ENCODE measurements at places on chromosomes 4 and X.

- no peak for DNase-seq
Observed at GRCh38 chr4:146640465-146641061, 1.9 kb downstream of the POU4F2 start.

DNA sequence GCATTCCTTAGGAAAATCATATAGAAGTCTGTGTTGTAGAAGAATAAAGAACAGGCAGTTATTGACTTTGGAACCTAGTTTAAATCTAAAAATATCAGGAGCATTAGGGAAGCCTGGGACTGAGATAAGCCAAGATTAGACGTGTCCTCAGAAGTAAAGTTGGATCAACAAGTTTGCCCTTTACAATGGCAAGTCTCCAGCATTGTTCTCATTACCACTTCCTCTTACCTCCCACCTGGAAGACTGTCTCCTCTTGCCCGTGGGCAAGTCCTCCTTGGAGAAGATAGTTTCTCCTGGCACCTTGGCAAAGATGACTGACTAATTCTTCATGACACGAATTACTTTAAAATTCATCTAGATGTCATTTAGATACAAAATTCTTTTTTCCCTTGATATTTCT is 37.8 kb downstream of the CNKSR2 start:
- no peak for DNase-seq

DNA sequence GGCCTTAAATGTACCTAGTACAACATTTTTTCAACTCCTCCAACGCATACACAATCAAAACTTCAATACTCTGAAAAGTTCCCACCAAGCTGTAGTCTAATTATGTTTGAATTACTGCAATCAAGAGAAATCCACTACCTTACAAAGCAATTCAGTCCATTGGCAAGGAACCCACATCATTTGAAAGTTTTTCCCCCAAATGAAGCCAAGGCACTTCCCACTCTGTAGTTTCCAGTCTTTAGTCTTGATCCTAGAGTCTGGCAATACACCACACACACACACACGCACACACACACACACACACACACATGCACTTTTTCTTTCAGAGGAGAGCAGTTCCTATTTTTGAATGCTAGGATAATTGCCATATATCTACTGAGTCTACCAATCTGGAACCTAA is 79.6 kb downstream of the ANTXR2 start:
- DNase-seq = no peak

GRCh38 chr4:71389149-71389827 is 50.5 kb downstream of the SLC4A4 start:
- no peak for DNase-seq

GRCh38 chr4:89307446-89308160 is at the start of gene GPRIN3:
TSS of gene GPRIN3 (minus strand) at chr4:89307800. CDS start at chr4:89250110, 57,690 bp downstream.
- peak; percentile 29 for DNase-seq

- no peak for DNase-seq
Observed at GRCh38 chr4:102116121-102116520, 229.2 kb downstream of the SLC39A8 start.

- DNase-seq = peak; percentile 38
Observed at GRCh38 chr4:78634011-78634664, 82.6 kb downstream of the ANXA3 start.

GRCh38 chr4:124070688-124071484 is 641.6 kb downstream of the ANKRD50 start:
- no peak for DNase-seq

- DNase-seq = no peak
Observed at GRCh38 chrX:107298276-107298675, 91.9 kb downstream of the DNAAF6 start.

- no peak for DNase-seq
Observed at GRCh38 chr4:53043055-53043454, 180.9 kb downstream of the RASL11B start.

DNA sequence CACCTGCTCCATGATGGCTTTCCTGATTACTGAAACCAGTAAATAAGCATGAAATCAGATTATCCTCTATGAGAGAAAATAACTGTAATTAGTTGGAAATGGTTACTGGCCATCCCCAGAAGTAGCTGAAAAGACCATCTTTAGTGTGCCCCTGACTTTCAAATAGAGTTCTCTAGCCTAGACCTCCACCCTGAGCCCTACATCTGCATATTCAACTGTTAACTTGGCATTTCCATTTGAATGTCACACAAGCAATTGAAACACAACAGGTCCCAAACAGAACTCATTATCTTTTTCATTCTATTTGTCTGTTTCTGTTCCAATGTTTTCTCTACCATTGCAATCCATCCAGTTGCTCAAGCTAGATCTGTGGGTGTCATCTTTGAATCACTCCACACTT is 952.3 kb downstream of the RPA4 start:
- DNase-seq = no peak

DNA sequence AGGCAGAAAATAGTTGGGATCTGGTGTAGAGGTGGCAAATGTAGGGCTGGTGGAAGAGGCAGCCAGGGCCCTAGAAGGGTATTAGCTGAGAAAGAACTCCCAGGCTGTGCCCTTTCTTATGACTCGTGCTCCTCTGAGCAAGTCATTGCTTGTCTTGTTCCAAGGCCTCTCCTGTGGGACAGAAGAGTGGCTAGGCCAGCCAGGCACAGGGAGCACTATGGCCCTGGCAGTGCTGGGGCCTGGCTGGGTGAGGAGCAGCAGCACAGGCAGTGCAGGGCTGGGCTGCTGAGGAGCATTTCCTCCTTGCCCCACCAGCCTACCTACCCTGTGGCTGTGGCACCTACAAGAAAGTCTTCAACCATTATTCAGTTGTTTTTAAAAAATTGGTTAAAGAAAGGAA is 298.5 kb upstream of the NR3C2 start:
- DNase-seq = no peak

- no peak for DNase-seq
Observed at GRCh38 chr4:73606465-73606974, 13.7 kb downstream of the RASSF6 start.

DNA sequence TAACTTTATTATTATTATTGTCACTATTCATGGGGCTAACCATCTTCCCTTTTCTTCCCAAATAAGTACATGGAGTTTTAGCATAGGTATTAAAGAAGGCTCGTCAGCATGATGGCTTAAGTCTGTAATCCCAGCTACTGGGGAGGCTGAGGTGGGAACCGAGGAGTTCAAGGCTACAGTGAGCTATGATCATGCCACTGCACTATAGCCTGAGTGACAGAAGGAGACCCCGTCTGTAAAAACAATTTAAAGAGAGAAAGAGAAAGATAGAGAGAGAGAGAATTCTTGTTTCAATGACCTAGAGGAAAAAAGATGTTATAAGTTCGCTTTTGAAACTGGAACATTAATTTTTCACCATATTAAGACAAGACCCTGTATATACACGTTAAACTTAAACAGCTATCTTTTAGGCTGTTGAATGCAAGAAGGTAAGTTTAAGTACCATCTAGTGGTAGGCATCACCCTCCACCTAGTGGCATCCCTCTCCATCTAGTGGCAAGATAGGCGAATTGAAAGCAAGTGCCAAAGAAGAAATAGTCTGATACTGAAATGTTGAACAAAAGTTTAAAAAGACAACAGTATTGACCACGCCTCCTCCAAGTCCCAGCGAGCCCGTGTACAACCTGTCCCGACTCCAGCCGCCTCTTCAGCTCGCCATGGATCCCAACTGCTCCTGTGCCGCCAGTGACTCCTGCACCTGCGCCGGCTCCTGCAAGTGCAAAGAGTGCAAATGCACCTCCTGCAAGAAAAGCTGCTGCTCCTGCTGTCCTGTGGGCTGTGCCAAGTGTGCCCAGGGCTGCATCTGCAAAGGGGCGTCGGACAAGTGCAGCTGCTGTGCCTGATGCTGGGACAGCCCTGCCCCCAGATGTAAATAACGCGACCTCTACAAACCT is 26.0 kb upstream of the YTHDC1 start:
- DNase-seq = peak; percentile 70

GRCh38 chrX:135632353-135632752 is 81.1 kb upstream of the CT45A1 start:
- no peak for DNase-seq

DNA sequence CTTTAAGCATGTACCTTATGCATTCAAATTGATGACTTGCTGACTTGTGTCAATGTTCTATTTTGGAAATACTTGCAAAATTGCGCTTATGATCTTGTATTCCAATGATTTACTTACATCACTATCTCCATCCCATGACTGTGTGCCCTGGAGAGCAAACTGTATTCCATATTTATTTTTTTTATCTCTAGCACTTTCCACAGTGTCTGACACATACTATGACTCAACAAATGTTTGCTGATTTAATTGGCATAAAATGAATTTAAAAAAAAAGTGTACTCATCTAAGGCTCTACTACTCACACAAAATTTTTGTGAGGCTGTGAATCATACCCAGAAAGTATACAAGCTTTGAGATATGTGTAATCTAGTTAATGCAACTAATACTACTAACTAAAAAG is 1066.8 kb upstream of the ADGRL3 start:
- peak; percentile 1 for DNase-seq

DNA sequence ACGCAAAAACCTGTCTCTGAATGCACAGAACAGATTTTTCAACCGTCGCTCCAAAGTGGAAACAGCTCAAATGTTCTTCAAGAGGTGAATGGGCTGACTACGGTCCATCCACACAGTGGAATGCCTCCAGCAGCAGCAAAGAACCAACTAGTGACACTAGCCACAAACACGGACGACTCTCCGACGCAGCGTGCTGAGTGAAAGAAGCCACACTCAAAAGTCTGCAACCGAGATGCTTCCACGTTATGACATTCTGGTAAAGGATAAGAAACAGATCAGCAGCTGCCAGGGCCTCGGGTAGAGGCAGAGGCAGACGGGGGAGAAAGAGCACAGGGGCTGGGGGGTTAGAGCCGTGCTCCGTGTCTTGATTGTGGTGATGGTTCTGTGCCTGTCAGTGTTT is 125.2 kb downstream of the AFAP1 start:
- no peak for DNase-seq

- no peak for DNase-seq
Observed at GRCh38 chr4:40750461-40751258, 905 bp downstream of the NSUN7 start.

DNA sequence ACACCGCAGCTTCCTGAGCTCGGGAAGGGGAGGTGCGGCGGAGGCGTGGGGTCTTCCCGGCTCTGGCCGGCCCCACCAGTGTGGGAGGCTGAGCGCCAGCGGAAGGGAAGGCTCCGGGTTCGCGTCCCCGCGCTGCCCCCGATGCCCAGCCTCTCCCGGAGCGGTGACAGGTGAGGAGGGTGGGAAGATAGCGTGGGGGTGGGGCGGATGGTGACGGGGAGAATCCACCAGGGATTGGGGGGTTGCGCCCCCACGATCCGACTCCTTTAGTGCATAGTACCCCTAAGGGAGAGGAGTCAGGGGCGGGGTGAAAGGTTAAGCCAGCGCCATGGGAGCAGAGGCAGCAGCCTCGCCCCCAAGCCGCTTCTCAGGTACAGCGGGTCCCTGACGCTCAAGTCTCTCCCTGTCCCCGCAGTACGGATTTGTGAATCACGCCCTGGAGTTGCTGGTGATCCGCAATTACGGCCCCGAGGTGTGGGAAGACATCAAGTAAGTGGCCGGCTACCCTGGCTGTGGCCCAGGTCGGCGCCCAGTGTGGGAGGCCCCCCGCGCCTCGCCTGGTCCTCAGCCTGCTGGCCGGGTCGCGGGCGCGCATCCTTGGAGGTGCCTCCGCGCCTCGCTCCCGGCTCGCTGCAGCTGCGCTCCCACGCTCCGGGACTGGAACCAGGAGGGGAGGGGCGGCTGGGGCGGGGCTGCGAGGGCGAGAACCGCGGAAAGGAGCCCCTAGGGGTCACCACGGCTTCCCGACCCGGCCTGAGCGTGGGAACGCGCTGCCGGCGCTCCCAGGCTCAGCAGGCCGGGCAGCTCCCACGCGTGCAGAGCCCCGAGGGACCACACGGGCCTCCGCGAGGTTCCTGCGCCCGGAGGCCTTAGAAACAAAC is 791 bp downstream of the GUCY1B1 start:
- peak; percentile 27 for DNase-seq

GRCh38 chr4:73447671-73448070 is 11.7 kb downstream of the AFP start:
- no peak for DNase-seq

DNA sequence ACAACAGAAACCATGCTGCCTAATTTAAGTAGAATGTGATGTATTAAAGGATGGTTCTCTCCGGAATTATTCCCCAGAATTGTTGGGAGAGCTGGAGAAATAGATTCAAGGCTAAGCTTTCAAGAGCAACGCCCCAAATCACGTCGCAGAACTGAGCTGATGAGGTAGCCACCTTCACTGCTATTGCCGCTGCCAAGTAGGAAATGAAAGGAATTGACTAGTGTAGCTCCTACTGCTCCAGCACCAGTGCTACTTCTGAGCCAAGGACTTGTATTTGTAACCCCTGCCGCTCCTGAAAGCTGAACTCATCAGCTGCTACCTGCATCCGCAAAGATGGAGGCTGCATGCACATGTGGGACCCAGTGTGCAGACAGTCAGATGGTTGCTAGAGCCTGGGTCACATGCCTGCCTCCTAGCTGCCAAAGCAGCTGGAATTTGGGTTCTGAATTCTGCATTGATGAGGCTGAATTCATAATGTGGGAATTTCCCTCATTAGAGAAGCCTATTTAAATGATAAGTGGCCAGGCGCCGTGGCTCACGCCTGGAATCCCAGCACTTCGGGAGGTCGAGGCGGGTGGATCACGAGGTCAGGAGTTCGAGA is 173.9 kb downstream of the PDGFRA start:
- no peak for DNase-seq

GRCh38 chr4:116603096-116603495 is 482.3 kb downstream of the TRAM1L1 start:
- no peak for DNase-seq

DNA sequence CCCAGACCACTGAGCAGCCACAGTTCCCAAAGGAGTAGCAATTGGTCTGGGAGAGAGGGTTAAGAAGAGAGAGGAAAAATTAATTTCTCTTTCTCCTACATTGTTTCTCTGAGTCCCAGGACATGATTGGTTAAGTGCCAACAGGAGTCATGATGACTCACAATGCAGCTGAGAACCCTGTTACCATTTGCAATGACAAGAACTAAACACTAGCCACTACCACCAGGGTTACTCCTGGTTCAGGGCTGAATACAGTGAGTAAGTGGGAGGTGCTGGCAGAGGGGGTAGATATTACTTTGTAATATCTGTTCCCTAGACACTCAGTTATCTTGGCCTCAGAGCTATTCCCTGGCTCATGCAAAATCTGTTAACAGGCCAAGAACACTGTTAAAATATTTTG is 18.0 kb downstream of the ETDC start:
- DNase-seq = peak; percentile 74

GRCh38 chr4:14169460-14169859 is 541.9 kb upstream of the BOD1L1 start:
- peak; percentile 30 for DNase-seq

DNA sequence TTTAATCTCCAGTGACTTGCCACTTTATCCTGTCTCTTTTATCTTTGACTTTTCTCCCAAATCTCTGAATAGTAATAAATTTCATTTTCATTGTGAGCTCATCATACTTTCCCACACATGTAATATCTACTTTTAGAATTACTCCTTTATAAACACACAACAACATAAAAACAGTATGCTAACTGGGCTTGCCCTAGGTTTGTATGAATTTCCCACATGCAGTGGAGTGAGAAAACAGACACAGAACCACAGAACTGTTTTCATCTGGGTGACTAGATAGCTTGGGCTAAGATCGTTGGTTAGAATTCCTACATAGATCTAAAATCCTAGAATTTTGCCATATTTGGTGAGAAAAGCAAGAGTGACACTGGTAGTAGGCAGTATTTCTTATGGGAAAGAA is 409.5 kb downstream of the SPRY1 start:
- DNase-seq = no peak

All from AG08395 (cell line).